ENCODE measurements at places on chromosomes 1 and 21.

- no peak for DNase-seq
Measured at GRCh38 chr1:39104158-39105060, 78.3 kb downstream of the NDUFS5 start.

DNA sequence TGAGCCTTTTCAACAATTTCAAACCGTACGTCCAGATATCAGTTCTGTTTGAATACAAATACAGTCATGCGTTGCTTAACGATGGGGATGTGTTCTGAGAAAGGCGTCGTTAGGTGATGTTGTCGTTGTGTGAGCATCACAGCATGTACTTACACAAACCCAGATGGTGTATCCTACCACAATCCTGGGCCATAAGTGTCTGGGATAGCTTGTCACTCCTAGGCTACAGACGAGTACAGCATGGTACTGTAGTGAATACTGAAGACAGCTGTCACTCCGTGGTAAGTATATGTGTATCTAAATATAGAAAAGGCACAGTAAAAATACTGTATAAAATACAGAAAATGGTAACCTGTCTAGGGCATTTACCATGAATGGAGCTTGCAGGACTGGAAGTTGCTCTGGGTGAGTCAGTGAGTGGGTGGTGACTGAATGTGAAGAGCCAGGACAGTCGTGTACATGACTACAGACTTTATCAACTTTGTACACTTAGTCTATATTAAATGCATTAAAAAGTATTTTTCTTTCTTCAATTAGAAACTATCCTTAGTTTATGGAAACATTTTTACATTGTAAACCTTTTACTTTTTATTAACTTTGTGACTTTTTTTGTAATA is 10.5 kb upstream of the OR2W3 start:
- no peak for DNase-seq

DNA sequence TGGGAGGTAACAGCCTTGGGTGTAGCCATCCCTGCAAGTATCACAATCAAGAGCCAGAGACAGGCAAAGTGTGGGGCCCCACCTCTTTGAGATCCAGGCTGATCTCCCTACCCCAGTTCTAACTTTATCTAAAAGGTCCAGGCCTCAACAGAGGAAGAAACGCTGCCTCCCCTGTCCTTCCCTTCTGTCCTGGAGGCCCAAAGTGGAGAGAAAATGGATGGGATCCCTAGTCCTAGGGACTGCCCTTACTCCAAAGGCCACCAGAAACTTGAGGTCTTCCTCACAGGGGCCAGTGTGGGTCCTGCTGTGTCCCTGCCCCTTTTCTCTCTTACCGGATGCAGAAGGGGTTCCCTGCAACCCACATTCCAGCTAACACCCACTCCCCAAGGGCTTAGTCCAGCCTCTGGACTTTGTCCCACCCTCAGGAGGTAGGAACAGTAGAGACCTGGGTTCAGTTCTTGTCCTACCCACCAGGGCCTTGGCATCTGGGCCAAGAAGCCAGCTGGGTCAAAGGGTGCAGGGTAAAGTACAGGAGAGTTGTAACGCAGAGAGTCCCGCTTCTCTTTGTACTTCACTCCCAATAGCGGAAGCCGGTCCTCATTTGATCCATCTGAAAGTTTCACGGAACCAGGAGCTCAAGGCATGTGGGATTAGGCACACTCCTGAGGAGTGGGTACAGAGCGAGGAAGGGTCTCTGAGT is 1.9 kb downstream of the HDGF start:
- no peak for DNase-seq

DNA sequence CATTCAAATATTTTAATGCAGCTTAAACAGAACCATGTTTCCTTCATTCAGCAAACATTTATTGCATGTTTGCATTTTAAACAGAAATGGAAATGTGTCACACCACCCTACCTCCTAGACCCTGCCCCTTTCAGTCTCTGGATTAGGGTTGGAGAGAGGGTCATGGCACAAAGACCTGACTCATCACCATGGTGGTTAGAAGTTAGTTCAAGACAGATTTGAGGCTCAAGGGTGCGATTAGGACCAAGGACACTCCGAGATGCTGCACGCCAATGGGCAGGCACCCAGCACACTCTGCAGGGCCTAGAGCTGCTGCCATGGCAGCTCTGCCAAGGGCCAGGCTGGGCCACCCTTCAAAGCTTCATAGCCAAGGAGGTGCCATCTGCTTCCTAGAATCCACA is 86.9 kb downstream of the NAV1 start:
- no peak for DNase-seq

GRCh38 chr1:113405573-113405972 is 15.3 kb downstream of the MAGI3 start:
- DNase-seq = no peak

- no peak for DNase-seq
Measured at GRCh38 chr1:154441241-154441888, 36.2 kb downstream of the IL6R start.

Measured in common myeloid progenitor, CD34-positive (primary cell).